ENCODE measurements at places on chromosomes 7 and 10. TPM values are rescaled to one million over a fixed set of nuclear protein-coding genes. Genes with fewer than 3 reads are reported as not detected.

POR gene
- total RNA-seq: 74.4 TPM

TAS2R3 gene
- 5.0 TPM for total RNA-seq

- H3K36me3 ChIP-seq: peaks cover 12% of the 10 kb centered on the region
- DNase-seq: no peak
- no peak overlapping the region for H3K27ac ChIP-seq
- H3K27me3 ChIP-seq: no peaks in the 10 kb centered on the region
- H3K4me1 ChIP-seq: no peaks in the 10 kb centered on the region
- no peak overlapping the region for H3K4me3 ChIP-seq
Observed at GRCh38 chr10:20936396-20936795, 39.3 kb upstream of the NEBL start.

GRCh38 chr10:14302035-14302434 lies 28.7 kb downstream of the FRMD4A start:
- H3K36me3 ChIP-seq: no peaks in the 10 kb centered on the region
- peaks cover 15% of the 10 kb centered on the region for H3K27me3 ChIP-seq
- no peak overlapping the region for H3K27ac ChIP-seq
- no peak overlapping the region for H3K4me3 ChIP-seq
- no peaks in the 10 kb centered on the region for H3K4me1 ChIP-seq

SLC26A3 gene
- not detected for total RNA-seq

DNA sequence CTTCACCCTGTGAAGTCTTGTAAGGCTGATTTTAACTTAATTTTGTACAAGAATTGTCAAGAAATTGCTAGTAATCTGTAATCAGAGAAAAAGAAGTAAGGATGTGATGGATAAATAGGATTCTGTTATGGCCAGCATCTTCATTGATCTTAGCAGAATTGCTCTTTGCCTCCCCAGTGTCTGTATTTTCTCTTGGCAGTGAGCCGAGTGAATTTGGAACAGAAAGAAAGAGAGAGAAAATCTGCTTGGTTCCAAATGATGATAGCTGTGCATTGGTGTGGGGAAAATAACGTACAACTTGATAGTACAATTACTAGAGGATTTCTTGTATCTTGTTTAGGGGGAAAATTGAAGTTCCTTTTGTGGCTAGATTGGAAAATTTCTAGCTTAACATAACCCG lies 34.6 kb downstream of the VTI1A start:
- H3K27me3 ChIP-seq: no peaks in the 10 kb centered on the region
- H3K4me1 ChIP-seq: peaks cover 12% of the 10 kb centered on the region
- H3K27ac ChIP-seq: no peak overlapping the region
- no peak overlapping the region for H3K4me3 ChIP-seq

TFR2 gene
- 2.6 TPM for total RNA-seq

PPP1R9A gene
- 0.14 TPM for total RNA-seq

DNA sequence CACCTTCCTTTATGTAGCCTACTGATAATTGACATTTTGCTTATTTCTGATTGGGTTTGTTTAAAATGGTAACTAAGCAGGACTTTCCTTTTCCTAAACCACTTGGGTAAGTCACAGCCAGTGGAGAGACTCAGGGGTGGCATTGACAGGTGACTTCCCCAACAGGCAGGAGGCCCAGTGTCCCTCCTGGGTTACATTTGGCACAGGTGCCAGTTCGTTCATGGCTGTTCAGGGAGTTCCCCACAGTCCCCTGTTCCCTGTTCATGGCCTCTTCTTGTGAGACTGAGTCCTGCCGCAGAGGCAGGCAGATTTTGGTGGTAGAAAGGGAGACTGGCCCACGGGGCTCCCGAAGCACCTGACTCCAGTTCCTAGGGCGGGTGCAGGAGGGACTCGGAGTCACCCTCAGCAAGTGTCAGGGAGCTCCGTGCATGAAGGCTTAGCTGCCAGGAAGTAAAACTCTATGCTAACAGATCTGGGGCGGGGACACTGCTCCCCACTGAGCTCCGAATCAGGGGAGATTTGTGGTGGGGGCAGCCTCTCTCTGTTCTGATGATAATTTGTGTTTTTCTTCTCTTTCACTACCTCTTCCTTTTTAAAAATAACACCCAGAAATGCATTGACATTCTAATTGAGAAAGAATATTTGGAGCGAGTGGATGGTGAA lies 84.1 kb downstream of the EZH2 start:
- no peak overlapping the region for H3K4me3 ChIP-seq
- no peaks in the 10 kb centered on the region for H3K27me3 ChIP-seq
- H3K27ac ChIP-seq: no peak overlapping the region
- H3K36me3 ChIP-seq: peaks cover 7% of the 10 kb centered on the region

DNA sequence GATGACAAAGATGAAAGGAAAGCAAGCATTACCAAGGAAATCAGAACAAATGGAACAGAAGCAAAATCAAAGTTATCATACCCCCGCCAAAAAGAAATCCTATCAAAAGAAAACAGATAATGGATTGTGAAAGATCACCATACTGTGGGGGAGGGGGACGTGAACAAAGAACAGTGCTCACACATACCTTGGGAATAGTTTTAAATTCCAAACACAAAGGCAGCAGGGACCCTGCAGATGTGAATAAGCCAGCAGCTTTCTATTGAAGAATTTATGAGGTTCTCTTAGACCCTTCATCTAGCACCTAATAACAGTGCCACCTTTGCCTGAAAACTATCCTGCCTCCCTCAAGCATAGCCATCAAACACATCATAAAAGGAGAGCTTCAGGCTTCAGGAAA lies 94.0 kb downstream of the AKR1D1 start:
- no peak overlapping the region for H3K27ac ChIP-seq
- H3K4me1 ChIP-seq: no peaks in the 10 kb centered on the region
- H3K4me3 ChIP-seq: no peak overlapping the region
- peaks cover 14% of the 10 kb centered on the region for H3K36me3 ChIP-seq
- H3K27me3 ChIP-seq: peaks cover 13% of the 10 kb centered on the region

Measured in naive thymus-derived CD8-positive, alpha-beta T cell (primary cell).